Sigmoid colon (tissue), 7 donors: ENCODE measurements at places on chromosomes 3 and 15. TPM values are rescaled to one million over a fixed set of nuclear protein-coding genes. Genes with fewer than 3 reads are reported as not detected.

DNA sequence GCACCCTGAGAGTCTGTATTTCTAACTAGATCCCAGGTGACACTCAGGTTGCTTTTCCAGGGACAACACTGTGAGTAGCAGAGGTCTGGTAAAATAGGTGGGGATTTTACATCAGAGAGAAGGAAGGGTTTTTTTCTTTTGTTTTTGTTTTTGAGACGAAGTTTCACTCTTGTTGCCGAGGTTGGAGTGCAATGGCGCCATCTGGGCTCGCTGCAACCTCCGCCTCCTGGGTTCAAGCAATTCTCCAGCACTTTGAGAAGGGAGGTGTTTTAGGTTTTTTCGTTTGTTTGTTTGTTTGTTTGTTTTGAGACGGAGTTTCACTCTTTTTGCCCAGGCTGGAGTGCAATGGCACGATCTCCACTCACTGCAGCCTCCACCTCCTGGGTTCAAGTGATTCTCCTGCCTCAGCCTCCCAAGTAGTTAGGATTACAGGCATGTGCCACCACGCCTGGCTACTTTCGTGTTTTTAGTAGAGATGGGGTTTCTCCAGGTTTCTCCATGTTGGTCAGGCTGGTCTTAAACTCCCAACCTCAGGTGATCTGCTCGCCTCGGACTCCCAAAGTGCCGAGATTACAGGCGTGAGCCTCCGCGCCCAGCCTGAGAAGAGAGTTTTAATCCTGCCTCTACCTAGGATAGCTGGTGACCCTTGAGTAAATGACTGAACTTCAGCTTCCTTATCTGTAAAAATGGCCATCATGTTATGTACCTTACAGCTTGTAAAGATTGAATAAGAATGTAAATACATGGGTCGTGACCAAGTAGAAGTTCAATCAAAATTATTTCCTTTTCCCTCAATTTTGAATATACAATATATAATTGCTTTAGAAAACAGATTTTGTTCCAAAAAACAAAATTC, 95.9 kb upstream of the FNDC3B start:
- H3K27ac ChIP-seq = no peak overlapping the region
- no peaks in the 10 kb centered on the region for H3K36me3 ChIP-seq
- no peak for DNase-seq
- H3K4me1 ChIP-seq = no peaks in the 10 kb centered on the region
- no peaks in the 10 kb centered on the region for H3K27me3 ChIP-seq

Gene MYL3
- 1.5 TPM for total RNA-seq

Gene MOBP
- not detected for total RNA-seq

Gene PPP1R14D
- not detected for total RNA-seq
